ENCODE measurements at places on chromosomes 1 and 21.

- DNase-seq, result no peak
Measured at GRCh38 chr1:100718581-100718980, 961 bp upstream of the VCAM1 start.

DNA sequence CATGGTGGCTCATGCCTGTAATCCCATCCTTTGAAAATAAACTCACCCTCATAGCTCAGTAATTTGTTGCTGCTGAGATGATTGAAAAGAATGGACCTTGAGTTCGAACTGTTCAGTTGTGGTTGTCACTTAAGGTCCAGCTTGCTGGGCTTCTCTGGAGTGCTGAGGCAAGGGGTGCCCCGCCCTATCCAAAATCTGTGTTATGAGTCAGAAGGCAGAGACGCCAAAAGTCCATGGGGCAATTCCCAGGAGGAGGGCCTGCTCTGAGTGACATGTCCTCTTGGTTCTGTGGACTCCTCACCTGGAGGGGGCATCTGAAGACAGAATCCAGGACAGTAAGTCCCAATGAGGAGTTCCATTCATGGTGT lies 64.8 kb downstream of the MYOM3 start:
- DNase-seq, result no peak

- DNase-seq, result no peak
Measured at GRCh38 chr1:162487241-162487640, 10.4 kb upstream of the UHMK1 start.

DNA sequence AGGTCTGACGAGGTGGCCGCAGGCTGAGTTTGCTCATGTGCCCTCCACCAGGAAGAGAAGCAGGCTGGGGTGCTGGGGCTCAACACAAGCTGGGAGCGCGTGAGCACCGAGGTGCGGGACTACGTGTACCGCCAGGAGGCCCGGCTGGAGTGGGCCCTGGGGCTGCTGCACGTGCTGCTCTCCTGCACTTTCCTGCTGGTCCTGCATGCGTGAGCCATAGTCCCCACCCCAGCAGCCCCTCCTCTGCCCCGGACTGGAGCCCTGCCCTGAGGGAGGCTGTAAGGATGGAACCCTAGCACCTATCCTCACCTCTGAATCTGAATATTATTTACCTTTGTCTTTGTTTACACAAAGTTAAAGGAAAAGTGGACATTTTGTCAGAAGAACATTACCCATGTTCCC lies 7.8 kb upstream of the ADAM15 start:
- DNase-seq, result no peak

DNA sequence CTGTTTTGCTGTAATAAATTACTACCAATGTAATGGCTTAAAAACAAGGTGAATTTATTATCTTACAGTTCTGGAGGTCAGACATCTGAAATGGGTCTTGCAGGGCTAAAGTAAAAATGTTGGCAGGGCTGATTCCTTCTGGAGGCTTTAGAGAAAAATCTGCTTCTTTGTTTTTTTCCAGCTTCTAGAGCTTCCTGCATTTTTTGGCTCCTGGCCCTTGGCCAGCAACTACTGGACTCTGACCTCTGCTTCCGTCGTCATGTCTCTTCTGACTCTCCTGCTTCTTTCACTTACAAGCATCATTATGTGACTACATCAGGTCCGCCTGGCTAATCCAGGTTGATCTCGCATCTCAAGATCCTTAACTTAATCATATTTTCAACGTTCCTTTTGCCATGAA lies 350.9 kb downstream of the S1PR1 start:
- DNase-seq, result no peak

DNA sequence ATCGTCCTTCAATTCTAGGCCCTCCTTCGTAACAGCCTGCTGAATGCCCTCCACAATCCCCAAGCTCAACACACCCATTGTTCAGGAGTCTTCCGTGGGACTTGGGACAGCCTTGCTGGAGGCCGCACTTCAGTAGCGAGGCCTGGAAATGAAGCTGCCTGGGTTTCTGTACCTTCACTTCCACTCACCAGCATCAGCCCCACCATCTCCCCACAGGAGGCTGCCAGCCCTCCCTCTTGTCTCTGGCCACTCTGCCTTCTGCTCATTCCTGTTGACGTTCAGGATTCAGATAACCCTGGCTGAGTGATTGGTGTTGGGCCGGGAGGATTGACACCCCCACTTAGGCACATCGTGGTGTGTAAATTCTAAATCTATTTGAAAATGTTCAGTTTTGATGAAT lies 23.4 kb upstream of the CSF1 start:
- no peak for DNase-seq

DNA sequence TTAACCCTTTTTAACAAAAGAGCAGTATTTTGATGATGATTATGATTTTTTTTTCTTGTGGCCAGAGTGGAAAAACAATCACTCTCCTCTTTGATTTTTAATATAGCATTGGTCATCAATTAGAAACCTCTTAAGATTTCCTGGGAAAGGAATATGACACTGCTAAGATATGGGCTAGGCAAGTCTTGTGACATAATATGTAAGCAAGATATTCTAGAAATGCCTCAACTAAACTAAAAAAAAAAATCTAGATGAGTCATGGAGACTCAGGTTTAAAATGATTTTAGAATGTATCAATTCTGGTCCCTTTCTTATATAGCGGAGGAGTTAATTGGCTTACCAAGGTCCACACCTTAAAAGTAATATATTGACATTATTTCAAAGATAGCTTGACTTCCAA lies 60.3 kb upstream of the JUN start:
- no peak for DNase-seq

DNA sequence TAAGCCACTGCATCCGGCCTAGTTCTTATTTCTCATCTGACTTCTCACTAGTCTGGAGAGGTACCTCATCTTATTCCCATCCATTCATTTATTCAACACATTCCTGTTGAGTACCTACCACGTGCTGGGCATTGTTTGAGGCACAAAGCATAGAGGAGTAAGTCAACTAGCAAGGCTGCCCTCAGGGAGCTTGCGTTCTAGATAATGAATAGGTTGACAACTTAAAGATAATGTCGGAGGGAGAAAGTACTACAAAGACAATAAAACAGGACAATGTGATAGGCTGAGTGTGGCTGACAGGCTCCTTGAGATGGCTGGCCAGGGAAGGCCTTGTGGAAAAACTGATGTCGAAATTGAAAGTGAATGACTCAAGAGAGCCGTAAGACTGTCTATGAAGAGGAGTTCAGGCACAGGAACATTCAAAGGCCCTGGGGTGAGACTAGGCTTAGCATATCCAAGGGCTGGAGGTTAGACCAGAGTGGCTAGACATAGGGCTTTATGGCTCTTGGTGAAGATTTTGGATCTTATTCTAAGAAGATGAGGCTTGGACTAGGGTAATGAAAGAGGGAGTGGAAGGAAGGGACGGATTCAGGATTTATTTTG lies 18.3 kb downstream of the SPATA21 start:
- no peak for DNase-seq

DNA sequence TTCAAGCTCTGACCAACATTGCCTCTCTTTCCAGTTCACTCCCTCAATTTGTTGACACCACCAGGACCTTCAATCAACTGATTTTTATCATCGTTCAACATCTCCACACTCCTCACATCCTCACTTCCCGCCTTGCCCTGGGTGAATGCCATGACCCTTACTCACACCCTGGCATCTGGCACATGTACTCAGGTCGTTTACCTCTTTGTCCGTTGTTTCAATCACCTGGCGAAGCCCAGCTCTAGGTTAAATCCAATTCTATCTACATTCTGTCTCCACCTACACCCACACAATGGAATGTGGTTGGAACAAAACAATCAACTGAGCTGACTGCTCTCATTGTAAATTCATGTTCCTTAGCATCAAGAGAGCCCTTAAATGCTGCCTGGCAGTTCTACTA lies 24.2 kb upstream of the TBX15 start:
- DNase-seq, result no peak

- no peak for DNase-seq
Measured at GRCh38 chr1:164673584-164674214, 114.7 kb downstream of the PBX1 start.

DNA sequence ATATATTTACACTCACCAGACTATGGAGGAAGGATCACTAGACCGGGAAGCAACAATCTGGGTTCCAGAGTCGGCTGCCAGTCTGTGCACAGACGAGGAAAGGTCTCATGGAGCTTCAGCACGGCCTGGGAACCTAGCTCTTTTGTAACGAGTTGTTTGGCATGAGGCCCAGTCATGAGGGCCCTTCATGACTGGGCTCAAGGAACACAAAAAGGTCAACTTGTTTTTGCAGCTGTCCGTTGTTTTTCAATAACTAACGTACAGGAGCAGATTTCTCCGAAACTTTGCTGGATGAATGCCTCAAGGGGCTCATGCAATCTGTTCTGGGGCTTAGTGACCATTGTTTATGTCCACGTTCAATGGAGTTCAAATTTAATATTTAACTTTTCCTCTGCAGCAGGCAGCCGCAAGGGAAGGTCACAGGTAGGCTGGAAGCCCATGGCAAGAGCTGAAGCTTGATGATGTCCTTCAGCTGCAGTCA lies 5.9 kb upstream of the STUM start:
- DNase-seq, result no peak

- no peak for DNase-seq
Measured at GRCh38 chr1:96840396-96840795, 118.8 kb downstream of the PTBP2 start.

GRCh38 chr1:119323216-119323982 lies 45.2 kb upstream of the HAO2 start:
- no peak for DNase-seq

GRCh38 chr21:43966946-43967512 lies 45.1 kb upstream of the TRAPPC10 start:
- no peak for DNase-seq

GRCh38 chr1:176552217-176552991 lies 89.4 kb downstream of the PAPPA2 start:
- no peak for DNase-seq

GRCh38 chr1:117928881-117929342 lies 509 bp downstream of the GDAP2 start:
- no peak for DNase-seq

DNA sequence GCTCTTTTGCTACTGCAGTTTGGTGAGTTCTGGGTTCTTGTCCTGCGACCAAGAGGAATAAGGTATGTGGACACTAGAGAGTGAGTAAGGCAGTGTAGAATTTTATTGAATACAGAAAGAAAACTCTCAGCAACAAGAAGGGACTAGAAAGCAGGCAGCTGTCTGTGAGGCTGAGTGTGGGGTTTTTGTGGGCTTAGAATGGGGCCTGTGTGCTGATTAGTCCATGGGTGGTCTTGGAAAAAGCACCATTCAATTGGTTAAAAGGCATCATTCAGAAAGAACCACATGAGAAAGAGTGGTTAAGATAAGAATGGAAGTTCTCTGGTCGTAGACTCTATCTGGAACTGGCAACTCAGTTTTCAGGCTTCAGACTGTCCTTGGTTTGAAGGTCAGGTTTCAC lies 298.8 kb downstream of the TGFB2 start:
- DNase-seq, result no peak

DNA sequence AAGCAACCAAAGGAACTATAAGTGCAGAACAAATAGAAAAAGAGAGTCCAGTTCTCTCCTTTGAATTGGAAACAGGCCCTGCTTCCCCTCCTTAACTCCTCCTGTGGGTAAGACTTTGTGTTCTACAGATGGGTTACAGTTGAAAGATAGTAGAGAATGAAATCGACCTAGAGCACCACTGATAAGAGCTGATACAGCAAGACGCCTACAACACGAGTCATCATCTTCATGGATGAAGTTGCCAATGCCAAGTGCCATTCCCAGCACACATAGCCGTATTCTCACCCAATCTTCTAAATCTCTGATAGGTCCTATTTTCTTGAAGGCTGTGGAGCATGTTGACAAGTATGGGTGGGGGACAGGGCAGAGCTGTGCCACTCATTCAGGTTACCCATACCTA lies 99.8 kb upstream of the CAMK1G start:
- DNase-seq, result no peak

DNA sequence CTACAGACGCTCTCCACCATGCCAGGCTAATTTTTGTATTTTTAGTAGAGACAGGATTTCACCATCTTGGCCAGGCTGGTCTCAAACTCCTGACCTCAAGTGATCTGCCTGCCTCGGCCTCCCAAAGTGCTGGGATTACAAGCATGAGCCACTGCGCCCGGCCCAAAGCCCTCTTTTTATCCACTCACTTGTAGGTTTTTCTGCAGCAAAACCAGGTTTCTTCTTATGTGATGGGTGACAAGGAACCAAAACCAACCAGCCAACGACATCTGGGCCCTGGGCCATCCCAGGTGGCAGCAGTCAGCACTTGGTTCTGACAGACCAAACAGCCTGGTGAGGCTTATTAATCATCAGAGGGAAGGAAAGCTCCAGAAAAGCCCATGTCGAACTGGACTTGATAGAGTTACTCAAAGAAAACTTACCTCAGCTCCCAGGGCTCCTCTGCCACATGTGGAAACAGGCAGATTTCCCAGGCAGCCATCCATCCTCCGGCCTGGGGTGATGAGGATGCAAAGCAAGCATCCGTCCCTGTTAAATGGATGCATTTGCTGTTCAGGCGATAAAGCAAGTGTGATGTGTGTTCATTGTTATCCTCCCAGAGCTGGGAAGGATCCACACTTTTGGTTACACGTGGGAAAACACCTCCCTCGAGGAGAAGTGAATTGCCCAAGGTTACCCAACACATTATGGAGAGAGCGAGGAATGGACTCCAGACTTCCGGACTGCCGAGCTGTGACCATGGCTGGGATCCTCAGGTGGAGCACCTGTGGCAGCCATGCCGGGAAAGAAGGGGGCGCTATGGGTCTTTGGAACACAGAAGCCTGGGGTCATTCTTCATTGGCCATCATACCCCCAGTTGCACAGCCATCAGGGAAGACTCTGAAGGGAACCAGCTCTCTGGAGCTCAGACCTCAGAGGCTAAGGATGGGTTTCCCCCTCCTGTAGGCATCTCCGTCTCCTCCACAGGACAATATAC lies 118.8 kb downstream of the HUNK start:
- no peak for DNase-seq

GRCh38 chr1:9907441-9907840 lies 2.6 kb downstream of the CTNNBIP1 start:
- no peak for DNase-seq

DNA sequence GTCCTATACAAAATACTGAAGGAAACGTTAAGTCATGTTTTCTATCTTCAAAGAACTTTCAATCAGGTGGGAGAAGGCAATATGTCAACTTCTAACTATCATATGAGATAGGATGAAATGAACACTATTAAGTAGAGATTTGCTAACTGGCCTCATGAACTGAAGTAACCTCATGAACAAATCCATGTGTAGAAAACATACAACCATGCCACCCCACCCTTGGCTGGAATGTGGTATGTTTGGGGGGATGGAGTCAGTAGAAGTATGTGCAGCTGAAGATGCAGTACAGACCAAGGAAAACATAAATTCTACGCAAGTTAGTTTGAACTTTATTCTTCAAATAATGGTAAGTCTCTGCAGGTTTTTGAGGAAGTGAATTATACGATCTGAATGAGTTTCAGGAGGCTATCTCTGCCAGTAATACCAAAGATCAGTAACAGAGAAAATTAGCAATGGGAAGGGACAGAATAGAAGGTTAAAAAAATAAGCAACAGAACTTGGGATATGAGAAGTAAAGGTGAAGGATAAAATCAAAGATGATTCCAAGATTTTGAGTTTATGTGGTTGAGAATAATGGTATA lies 4.5 kb downstream of the TRMT1L start:
- DNase-seq, result no peak

GRCh38 chr21:46661211-46661625 lies 25.7 kb downstream of the PRMT2 start:
- no peak for DNase-seq

GRCh38 chr21:42423685-42424084 lies 20.0 kb downstream of the UBASH3A start:
- no peak for DNase-seq

Data from stimulated activated CD4-positive, alpha-beta T cell treated with anti-CD3 and anti-CD28 coated beads, Interleukin-1b, Interleukin-23, amount 100 ng/mL, for 4 hours (primary cell).